ENCODE measurements at places on chromosomes 2 and 18. TPM values are rescaled to one million over a fixed set of nuclear protein-coding genes. Genes with fewer than 3 reads are reported as not detected.

Gene ONECUT2
- 0.03 TPM for total RNA-seq

Gene SERPINB4
- total RNA-seq: not detected

Gene PMS1
- total RNA-seq: 19.3 TPM

Gene CYP27C1
- total RNA-seq: 1.4 TPM

Gene IL37
- not detected for total RNA-seq

Gene GBX2
- 1.9 TPM for total RNA-seq

All from HT1080 (cell line).